ENCODE measurements at places on chromosomes 2 and 18. TPM values are rescaled to one million over a fixed set of nuclear protein-coding genes. Genes with fewer than 3 reads are reported as not detected.

The DRC1 gene
- not detected for total RNA-seq

The RGPD4 gene
- total RNA-seq = not detected

DNA sequence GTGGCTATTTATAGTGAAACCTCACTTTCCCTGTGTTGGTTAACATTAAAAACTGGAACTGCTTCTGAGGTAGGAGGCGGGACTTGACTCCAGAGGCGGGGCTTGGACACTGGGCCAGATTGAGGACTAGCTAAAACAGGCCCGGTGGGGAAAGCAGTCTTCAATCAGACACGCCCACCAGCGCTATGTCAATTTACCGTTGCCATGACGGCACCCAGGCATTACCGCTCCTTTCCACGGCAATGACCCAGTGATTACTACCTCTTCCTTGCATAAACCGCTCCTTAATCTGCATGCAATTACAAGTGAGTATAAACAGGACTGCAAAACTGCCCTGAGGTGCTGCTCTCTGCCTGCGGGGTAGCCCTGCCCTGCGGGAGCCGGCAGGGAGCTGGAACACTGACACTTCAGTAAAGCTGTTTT is 35.3 kb downstream of the LRRFIP1 start:
- DNase-seq = peak; percentile 97

DNA sequence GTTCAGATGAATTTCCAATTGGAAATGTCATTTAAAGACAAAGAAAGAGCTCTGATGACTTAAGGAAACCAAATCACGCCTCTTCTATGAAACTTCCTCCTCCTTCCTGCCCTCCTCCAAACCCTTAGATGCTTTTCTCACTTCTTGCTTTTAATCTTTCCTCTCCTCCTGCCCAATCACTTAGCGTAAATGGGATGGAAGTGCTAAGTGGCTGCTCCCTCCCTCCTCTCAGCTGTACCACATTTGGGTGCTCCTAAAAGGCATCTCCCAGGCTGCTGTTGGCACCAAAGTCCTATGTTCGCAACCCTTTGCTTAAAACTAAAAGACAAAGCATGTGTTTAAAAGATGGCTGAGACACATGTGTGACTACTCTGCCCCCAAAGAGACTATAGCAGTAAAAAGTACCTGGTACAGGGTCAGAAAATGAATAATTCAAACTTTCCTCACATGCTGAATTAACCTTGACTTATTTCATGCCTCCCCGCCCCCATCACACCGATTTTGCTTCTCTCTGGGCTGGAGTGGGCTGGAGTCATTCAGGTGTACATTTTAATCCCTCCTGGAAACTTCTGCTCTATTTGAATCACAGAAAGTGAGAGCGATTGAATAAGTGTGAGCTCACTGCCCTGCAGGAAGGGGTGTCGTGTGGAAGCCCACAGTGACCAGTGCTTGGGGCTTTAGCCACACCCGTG is 59.2 kb upstream of the KLF7 start:
- DNase-seq = no peak

DNA sequence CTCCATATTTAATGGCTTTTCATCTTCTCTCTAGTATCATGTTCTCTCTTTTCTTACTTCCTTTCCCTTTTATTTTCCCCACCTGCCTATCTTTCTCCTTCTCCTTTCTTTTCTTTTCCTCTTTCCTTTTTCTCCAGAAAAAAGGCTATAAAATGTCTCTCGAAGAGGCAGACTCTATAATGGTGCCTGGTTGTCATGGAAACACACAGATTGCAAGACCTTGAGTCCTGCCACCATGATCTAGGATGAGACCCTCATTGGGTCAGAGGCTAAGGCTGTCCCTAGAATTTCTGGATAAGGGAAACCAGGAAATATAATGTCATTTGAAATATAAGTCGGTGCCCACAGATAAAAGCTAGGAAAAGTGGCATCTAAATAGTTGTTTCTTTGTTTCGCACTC is 36.5 kb upstream of the LHCGR start:
- no peak for DNase-seq

GRCh38 chr2:157891643-157892041 is 15.5 kb upstream of the ACVR1 start:
- no peak for DNase-seq

- DNase-seq = no peak
These were observed 76.0 kb upstream of the ST8SIA5 start for GRCh38 chr18:46832849-46833248.

GRCh38 chr2:99910902-99911301 is 231.5 kb downstream of the AFF3 start:
- DNase-seq = no peak
